Fibroblast of villous mesenchyme (primary cell): ENCODE measurements at places on chromosomes 1 and 21. TPM values are rescaled to one million over a fixed set of nuclear protein-coding genes. Genes with fewer than 3 reads are reported as not detected.

AKR7A3 gene
- 0.43 and 1.3 TPM in 2 replicates for total RNA-seq

DNA sequence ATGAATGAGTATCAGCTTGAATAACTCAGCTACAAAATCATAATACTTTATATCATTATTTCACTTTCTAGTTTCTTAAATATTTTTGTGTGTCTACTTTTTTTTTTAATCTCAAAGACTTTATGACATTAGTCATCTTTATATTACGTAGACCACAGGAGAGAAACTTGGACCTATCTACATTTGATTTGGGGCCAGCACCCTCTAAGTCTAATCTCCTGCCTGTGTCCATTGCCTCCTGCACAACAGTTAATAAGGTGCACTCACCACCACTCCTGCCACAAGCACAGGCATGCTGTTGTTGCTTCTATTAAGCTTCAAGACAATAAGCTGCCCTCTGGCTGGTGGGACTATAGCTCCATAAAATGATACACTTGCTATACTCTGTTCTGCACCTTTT is 70.4 kb downstream of the DIRAS3 start:
- DNase-seq = no peak

GRCh38 chr1:94379615-94380014 is 38.6 kb upstream of the ABCD3 start:
- no peak for DNase-seq

GRCh38 chr1:79255421-79255820 is 248.9 kb upstream of the ADGRL4 start:
- DNase-seq = no peak

DNA sequence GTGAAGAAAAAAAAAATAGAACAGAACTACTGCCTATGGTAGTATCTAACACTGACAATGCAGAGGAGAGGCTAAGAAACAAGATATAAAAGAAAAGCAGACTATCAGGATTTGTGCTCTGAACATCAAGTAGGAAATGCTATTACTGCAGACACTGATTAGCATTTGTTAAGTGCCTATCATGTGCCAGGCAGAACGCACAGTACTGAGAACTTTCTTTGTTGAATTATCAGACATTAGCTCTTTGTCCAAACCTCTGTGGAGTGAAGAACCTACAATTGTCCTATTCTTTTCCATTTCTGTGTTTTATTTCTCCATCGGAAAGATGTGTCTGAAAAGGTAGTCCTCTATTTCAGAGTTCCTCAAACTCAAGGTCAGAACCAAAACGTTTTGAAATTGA is 30.5 kb upstream of the DISP1 start:
- no peak for DNase-seq

- DNase-seq = no peak
These were observed 13.7 kb downstream of the CD2 start for GRCh38 chr1:116767782-116768382.

DNA sequence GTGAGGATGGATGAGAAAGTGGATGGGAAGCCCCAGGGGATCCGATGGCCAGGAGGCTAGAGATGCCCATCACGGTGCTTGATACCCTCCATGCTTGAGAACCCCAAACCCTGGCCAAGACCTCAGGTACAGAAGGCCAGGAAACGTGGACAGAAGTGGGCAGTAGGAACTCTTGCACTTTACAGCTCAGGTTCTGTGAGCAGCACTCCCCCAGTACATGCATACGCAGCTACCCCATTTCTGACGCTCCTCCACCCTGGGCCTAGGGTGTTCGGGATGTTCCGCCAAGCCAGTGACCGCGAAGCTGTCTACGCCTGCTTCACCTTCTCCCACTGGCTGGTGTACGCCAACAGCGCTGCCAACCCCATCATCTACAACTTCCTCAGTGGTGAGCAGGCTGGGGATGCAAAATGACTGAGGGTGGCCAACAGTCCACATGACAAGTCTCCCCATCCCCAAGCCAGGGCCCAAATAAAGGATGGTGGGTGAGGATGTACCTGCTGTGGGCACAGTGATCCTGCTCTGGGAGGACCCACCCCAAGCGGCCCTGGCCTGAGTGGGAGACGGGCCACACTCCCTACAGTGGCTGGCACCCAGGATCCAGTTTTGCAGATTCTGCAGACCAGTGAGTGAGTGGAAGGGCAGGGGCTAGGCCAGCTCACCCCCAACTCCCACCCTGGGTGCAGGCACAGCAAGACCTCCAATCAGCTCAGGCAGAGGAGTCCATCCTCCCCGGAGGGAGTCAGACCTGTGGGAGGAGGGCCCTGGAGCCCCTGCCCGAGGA is 7.4 kb downstream of the HCRTR1 start:
- DNase-seq = no peak

DNA sequence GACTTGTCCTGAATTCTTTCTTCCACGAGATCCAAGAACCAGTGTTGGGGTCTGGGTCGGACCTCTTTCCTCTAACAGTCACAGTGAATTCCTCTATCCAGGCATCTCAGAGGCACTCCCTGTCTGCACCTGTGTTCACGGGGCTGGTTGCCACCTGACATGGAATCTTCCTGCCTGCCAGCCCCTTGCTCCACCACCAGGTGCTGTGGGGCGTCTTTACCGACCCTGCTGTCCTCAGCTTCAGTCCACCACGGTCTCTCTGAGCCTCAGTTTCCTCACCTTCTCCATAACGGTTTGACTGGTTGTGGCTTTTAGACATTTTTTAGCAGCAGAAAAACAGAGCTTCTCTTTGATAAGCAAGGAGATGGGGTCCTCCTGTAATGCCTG is 62.7 kb downstream of the SDC3 start:
- no peak for DNase-seq

DNA sequence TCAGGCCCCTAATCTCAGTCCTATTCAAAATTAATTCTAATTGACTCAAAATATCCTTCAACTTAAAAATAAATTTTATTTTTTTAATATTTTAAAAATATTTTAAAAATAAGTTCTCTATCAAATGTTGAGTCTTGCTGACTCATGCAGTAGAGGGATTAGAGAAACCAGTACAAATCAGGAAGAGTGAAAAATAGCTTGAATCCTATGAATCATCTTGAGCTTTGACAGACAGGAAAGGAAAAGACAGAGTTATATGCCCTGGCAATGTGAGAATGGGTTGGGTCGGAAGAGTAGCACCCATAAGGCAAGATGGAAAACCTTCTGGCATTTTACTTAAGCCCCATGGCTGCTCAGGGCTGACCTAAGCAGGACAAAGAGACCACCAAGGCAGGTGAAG is 346.6 kb upstream of the RUNX1 start:
- DNase-seq = no peak

DNA sequence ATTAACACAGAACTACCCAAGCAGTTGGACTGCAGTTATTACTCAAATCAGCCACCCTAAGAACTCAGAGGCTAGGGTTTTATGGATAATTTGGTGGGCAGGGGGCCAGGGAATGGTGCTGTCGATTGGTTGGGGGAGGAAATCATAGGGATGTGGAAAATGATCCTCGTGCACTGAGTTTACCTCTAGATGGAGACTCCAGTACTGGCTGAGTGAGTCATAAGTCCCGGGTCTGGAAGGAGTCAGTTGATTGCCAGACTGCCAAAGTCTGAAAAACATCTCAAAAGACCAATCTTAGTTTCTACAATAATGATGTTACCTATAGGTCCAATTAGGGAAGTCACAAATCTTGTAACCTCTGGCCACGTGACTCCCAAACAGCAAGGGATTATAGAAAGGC is 257.5 kb upstream of the PRMT6 start:
- DNase-seq = no peak

DNA sequence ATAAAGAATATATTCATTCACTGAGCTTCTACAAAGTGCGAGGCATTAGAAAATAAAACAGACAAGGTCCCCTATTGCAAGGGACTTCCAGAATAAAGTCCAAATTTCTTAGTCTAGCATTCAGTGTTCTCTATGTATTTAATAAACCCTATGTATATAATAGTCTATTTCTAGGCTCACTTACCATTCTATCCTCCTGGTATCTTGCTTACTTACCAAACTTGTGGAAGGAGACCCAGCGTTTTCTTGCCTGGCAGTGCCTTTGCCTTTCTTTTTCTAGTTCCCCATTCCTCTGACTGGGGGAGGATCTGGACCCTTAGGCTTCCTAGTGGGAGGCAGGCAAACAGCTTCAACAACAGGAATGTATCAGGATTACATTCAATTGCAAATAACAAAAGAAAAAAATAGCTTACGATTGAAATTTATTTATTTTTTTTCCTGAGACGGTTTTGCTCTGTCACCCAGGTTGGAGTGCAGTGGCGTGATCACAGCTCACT is 690 bp upstream of the RNF19B start:
- no peak for DNase-seq

DNA sequence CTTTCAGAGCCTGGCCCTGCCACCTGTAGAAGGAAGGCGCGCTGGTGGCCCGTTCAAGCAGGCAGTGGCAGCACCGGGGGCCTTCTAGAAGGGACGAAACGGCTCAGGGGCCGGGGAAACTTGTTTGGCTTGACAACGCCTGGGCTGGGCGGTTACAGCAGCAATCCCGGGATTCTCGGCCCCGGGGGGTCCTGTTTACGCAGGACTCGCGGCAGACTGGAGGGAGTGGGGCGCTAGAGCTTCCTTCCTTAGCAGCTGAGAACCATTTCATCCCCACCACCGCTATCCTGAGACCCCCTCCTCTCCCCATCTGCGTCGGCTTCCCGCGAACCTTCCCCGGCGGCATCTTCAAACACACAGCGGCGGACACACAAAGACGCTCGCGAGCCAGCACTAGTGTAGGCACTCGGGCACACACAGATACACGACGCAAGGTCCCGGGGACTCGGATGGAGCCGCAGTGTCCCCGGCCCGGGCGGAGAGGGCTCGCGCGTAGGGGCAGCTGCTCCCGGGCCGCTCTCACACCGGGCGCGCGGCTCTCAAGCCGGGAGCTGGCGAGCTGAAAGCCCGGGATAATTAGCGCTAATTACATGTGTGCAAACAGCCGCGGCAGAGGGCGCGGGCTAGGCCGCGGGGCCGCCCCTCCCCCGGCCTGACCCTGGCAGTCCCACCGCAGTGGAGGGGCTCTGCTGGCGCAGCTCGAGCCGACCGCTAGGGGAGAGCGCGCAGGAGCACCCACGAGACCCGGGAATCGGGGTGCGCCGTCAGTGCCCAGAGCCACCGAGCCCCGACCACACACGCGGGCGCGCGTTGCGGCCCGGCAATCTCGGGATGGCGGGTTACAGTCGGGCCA is 271.4 kb downstream of the FOXD2 start:
- DNase-seq = no peak
